SK-N-SH (cell line): ENCODE measurements at places on chromosomes 2 and 18. TPM values are rescaled to one million over a fixed set of nuclear protein-coding genes. Genes with fewer than 3 reads are reported as not detected.
A peak's percentile ranks its signal among the peaks of the same experiment; 100 is the strongest.

Gene RAB6D
- polyA plus RNA-seq = not detected in 2 replicates

Gene DUSP2
- 0.79 and 1.2 TPM in 2 replicates for polyA plus RNA-seq

Gene DNAJC5G
- polyA plus RNA-seq = 0.18 TPM in 1 of 2 replicates, not detected in the other

Gene RHOB
- 43.5 and 50.3 TPM in 2 replicates for polyA plus RNA-seq

DNA sequence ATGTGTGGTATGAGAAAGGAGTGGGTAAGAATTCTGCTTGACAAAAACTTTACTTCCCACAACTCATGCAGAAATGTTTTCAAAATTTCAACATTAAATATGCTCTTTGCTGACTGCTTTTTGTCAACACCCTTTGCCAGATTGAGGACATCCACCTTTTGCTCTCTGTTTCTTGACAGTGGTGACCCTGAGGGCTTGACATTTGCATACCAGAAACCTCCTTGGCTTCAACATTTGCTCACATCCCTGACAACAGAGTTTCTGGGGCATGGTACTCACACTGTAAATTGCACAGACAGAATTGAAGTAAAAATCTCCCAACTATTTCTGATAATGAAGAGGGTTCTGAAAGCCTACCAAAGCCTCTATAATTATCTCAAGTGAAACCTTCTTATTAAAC, 95.7 kb downstream of the RND3 start:
- DNase-seq = no peak
- no peak overlapping the region for H3K27ac ChIP-seq
- no peaks in the 10 kb centered on the region for H3K27me3 ChIP-seq
- no peaks in the 10 kb centered on the region for H3K36me3 ChIP-seq
- no peak overlapping the region for H3K4me3 ChIP-seq
- H3K4me1 ChIP-seq = no peaks in the 10 kb centered on the region

- H3K36me3 ChIP-seq = no peaks in the 10 kb centered on the region
- H3K27me3 ChIP-seq = no peaks in the 10 kb centered on the region
- H3K27ac ChIP-seq = no peak overlapping the region
- no peak for DNase-seq
- no peak overlapping the region for H3K4me3 ChIP-seq
Measured at GRCh38 chr18:52394602-52395001, 54.6 kb downstream of the DCC start.

GRCh38 chr2:206801418-206802189, 36.2 kb downstream of the FASTKD2 start:
- no peak for DNase-seq
- H3K27me3 ChIP-seq = no peaks in the 10 kb centered on the region
- no peak overlapping the region for H3K4me3 ChIP-seq
- no peak overlapping the region for H3K27ac ChIP-seq
- no peaks in the 10 kb centered on the region for H3K36me3 ChIP-seq

DNA sequence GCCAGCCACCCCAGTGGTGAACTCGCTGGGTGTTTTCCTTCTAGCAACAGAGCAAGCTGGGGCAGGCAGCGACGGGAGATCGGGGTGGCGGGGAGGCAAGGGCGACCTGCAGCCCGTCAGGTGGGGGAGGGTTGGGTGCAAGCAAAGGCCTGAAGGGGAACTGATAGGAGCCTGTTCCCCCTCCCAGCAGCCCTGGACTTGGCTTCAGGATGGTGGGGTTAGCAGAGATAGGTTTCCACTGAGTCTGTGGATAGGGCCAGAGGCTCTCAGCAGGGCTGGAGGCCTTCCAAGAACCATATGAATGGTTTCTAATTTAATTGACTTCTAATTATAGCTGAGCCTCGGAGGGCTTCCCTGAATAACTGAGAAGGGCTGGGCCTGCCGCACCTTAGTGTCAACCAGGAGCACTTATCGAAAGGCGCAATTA, 55.3 kb downstream of the EDAR start:
- no peak overlapping the region for H3K4me3 ChIP-seq
- peak; percentile 68 for DNase-seq
- H3K36me3 ChIP-seq = no peaks in the 10 kb centered on the region
- peaks cover 20% of the 10 kb centered on the region for H3K4me1 ChIP-seq
- H3K27me3 ChIP-seq = peaks cover 15% of the 10 kb centered on the region; the same call in 1 of the 2 replicates

GRCh38 chr18:8616028-8616401, 6.8 kb downstream of the RAB12 start:
- peaks cover 8% of the 10 kb centered on the region for H3K36me3 ChIP-seq
- H3K27me3 ChIP-seq = no peaks in the 10 kb centered on the region
- peaks cover 24% of the 10 kb centered on the region for H3K4me1 ChIP-seq
- 0 out of 2 replicates have a peak overlapping the region, but pooled peaks have one; percentile 6 for H3K4me3 ChIP-seq
- no peak for DNase-seq

GRCh38 chr18:48030616-48031480, 100.4 kb upstream of the SMAD2 start:
- H3K36me3 ChIP-seq = no peaks in the 10 kb centered on the region
- peaks cover 56% of the 10 kb centered on the region; the same call in 1 of the 2 replicates for H3K4me1 ChIP-seq
- no peak overlapping the region for H3K27ac ChIP-seq
- peak overlapping the region; percentile 27; the same call in 1 of the 2 replicates for H3K4me3 ChIP-seq
- no peaks in the 10 kb centered on the region for H3K27me3 ChIP-seq
